Karpas-422 (cell line): ENCODE measurements at places on chromosomes 12 and 14. TPM values are rescaled to one million over a fixed set of nuclear protein-coding genes. Genes with fewer than 3 reads are reported as not detected.

- no peak for DNase-seq
Measured at GRCh38 chr12:14656846-14657245, 39.6 kb downstream of the GUCY2C start.

DNA sequence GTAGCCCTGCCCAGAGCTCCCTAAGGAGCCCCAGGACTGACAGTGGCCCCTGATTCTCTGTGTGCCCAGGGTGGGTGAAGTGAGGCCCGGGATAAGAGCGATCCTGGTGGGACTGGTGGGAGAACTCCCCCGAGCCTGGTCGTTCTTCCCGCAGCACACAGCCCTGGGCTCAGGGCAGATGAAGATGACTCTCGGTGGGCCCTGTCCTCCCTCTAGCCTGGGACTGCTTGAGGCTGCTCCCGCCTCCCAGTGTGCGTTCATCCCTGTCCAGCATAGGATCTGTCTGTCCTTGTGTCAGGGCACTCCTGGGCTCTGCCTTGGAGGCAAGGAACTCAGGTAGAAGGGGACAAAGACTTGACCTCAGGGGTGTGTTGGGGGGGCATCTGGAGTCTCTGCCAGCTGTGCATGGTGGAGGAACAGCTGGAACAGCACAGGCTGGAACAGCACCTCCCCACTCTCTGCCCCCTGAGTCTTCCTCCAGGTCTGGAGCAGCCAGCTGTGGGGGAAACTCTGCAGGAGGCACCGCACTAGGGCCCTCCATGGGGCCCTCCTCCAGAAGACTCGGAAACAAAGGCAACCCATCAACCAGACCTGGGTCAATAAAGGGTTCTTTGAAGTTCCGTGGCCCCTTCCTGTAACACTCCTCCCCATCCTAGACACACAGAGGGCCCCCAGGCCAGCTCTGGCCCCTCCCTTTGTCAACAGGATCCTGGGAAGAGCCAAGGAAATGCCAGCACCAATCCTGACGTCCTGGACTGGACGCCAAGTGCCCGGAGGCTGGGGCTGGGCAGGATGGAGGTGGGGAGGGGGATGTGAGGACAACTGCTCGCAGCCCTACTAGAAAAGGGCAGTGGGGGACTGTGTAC is 15.9 kb downstream of the FAIM2 start:
- DNase-seq, result no peak

DNA sequence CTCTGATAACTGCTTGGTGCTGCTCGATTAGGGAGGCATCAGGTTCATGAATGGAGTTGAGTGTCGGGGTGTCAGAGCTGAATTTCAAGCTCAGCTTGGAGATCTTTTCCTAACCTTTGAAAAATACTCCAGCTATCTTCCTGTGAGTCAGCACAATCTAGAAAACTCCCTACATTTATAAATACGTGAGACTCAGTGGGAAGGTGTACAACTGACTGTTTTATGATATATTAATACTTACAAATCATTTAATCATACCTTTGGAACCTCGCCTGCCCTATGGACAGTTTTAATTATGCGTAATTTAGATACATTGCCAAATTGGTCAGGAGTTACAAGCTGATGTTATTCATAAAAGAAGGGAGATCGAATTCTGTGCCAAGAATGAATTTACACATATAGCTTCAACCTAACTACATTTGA is 961 bp downstream of the CMAS start:
- no peak for DNase-seq

GRCh38 chr12:19527866-19528265 is 88.6 kb downstream of the AEBP2 start:
- no peak for DNase-seq

DNA sequence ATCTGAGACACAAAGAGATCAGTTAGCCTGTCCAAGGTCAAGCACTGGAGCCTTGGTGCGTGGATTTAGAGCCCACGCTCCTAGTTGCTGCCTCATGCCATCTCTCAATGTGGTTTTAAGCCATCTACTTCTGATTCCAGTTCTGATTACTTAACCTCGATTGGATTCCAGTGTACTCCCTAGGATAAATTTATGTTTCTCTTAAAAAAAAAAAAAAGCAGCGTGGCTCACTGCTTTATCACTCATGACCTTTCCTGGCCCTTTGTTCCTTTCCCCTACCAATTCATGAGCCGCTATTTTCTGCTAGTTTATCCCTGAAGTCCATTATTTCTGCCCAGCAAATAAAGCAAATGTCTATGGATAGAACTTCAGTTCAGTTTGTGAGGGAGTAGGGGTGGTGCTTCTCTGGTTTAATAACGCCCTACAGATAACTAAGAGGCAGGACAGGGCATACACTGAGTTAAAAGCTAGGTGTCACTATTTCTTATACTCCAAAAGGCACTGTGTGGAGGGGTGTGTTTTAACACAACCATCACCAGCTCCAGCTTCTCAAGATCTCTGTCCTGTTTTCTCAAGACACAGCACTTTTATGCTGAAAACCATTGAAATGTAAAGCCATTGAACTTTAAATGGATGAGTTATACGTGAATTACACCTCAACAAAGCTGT is 9.8 kb upstream of the PARP11 start:
- peak; percentile 66 for DNase-seq

DNA sequence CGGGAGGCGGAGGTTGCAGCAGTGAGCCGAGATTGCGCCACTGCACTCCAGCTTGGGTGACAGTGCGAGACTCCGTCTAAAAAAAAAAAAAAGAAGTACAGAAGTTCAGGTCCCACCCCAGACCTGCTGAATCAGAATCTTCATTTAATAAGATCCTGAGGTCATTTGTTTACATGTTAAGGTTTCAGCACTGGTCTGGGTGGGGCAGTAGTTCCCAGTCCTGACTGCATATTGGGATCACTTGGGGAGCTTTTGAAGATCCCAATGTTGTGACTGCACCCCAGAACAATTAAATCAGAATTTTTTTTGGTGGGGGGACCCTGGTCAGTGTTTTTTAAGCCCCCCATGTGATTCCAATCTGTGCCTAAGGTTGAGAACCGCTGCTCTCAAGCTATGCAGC is 11.7 kb upstream of the COL2A1 start:
- no peak for DNase-seq

Gene CLEC1B
- total RNA-seq, result not detected in 2 replicates

Gene THTPA
- 16.2 and 57.5 TPM in 2 replicates for total RNA-seq
